Left kidney (tissue), 8 donors: ENCODE measurements at places on chromosomes 2 and 18.

- DNase-seq = no peak
Observed at GRCh38 chr18:596288-596881, 403 bp upstream of the CLUL1 start.

- no peak for DNase-seq
Observed at GRCh38 chr2:26705126-26705525, 12.6 kb downstream of the KCNK3 start.

DNA sequence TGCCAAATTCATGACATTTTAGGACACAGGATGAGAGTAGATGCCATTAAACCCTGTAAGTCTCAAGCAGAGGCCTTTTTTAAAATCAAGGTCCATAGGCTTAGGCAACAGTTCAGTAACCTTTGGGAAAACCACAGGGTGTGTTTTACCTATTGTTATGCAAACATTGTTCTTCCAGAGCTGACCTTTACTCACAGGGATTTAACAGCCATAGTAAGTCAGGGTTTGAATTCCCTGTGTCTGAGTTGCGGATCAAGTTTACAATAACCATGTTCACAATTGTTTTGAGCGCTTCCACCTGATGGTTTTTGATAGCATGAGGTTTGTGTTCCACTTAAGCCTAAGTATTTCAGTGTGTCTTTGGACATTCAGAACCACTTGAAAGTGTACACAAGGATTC, 160.1 kb upstream of the BOD1L2 start:
- no peak for DNase-seq

DNA sequence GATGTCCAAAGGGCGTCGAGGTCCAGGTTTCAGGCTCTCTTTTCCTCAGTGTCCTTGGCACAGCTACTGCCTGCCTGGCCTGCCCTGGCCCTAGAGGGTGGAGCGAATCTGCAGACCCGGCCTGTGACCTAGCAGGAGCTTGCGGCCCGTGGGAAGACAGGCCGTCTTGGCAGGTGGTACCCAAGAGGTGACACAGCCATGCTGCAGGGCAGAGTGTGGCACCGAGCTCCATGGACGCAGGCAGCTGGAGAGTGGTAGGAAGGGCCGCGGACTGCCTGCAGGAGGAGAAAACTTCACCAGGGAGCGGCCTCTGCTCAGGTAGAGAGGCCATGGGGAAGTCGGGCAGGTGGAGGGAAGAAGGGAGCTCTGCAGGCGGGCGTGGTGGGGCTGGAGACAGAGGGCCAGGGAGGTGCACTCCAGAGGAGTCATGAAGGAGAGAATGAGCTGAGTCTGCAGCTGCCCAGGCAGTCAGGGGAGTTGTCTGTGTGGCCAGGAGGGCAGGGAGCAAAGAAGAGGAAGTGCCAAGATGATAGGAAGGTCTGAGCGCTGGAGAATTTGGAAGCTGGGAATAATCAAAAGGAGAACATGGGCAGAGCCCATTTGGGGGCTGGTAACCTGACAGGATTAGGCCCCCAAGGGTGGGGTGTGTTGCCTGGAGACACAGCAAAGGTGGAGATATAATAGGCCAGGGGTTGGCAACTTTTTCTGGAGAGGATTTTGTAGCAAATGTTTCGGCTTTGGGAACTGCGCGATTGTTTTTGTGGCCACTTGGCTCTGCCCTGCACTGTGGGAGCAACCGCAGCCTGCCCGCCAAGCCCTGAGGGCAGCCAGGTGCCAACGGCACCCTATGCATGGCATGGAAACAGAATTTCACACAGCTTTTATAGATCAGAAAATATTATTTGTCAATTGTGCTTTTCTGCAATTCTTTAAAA, 154.4 kb upstream of the PXDN start:
- no peak for DNase-seq

GRCh38 chr2:229342376-229342775, 71.3 kb upstream of the PID1 start:
- DNase-seq = peak; percentile 6

DNA sequence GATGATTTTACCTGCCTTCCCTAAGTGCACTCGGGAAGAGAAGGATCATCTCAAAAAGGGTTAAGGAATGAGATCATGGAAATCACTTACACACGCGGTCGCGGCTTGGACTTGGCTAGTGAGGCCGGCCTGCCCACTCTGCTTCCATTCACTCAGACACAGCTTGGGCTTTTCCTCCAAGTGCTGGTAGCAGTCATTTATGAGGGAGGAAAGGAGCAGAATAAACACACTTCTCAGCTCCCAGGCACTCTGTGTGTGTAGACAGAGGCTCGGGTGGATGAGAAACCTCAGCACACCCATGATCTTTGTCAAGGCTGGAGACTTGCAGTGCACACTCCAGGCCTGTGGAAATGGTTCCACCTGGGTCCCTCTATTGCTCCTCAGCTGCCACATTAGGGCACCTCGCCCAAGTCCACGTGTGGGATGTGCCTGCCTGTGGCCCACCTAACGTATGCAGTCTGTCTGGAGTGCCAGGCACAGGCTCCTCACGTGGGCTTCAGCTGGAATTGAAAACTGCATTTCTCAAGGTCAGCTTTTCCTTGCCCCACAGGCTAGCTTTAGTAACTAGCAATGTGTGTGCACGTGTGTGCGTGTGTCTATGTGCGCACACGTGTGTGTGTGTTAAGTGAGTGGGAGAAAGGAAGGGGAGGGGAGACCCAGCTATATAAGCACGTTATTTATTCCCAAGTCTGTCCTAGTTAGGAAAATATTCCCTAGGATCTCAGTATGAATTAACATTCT, 288.4 kb downstream of the SOX11 start:
- peak; percentile 30 for DNase-seq

- DNase-seq = no peak
Observed at GRCh38 chr2:180359522-180360282, 352.6 kb upstream of the CWC22 start.

DNA sequence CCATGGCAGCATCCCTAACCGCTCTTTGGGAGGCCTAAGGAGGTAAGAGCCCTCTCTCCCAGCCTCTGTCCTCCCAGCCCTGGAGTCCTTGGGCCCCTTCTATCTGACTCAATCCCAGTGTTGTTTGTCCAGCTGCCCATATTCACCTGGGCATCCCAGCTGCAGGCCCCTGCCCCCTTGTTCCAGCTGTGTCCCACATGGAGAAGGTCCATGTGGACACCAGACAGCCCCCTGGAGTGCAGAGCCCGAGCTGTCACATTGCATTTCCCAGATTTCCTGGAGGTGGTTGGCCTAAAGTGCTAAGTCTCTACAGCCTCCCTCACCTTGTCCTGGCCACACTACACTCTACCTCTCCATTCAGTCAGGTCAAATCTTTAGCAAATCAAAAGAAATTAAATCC, 42.5 kb downstream of the PSD4 start:
- DNase-seq = no peak
